ENCODE measurements at places on chromosomes 12 and 14.
A peak's percentile ranks its signal among the peaks of the same experiment; 100 is the strongest.

- no peak for DNase-seq
Measured at GRCh38 chr12:19533567-19533966, 94.3 kb downstream of the AEBP2 start.

- DNase-seq: no peak
Measured at GRCh38 chr12:121953695-121954094, 35.3 kb downstream of the CFAP251 start.

GRCh38 chr14:104116756-104117340 lies 21.5 kb upstream of the KIF26A start:
- DNase-seq: peak; percentile 74

GRCh38 chr12:46304070-46304469 lies 35.2 kb upstream of the SLC38A1 start:
- no peak for DNase-seq

DNA sequence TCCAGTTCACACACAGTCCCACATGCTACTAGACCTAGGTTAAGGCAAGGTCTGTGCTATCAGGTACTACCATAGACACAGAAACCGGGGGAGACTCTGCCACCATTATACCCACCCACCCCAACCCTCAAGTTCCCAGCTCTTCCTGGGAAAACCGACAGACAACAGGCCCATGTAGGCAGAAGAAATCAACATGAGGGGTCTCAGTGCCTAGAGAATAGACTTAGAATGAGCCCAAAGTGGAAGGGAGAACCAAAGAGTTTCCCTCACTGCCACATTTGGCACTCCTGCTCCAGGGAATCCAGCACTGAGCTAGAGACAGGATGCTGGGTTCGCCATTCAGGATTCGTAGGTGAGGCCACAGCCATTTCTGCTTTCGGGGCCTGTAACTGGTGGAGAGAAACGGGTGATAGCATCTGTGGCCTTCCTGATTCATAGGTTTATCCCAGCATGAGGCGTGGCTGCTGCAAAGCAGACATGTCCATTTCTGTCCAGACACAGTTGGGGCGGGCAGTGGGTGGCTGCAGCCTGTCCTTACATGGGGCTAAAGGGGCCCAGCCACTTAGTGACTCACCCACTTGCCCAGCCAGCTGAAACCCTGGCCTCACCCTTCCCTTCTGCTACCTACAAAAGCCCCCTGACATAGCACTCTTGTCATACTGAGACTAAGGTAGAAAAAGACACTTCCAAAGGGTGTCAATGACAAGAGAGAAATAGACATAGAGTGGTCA lies 69.4 kb downstream of the IRF2BPL start:
- no peak for DNase-seq

- DNase-seq: no peak
Measured at GRCh38 chr12:91007531-91008290, 2.9 kb upstream of the EPYC start.

DNA sequence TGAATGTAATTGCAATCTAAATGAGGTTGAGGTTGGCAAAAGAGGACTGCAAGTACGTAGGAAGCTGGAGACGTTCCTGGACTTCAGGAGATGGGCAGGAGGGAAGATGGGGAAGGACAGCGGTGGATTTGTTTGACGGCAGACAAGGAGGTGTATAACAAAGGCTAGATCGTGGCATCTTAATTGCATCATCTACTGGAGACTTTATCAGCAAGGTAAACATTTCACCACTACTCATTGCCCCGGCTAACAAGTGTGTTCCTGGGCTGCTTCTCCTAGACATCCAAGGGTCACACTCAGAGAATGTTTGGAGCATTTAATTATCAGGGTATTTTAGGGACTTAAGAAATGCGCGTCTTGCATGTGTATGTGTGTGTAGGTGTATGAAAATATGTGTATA lies 128.5 kb downstream of the KCNK10 start:
- DNase-seq: no peak

DNA sequence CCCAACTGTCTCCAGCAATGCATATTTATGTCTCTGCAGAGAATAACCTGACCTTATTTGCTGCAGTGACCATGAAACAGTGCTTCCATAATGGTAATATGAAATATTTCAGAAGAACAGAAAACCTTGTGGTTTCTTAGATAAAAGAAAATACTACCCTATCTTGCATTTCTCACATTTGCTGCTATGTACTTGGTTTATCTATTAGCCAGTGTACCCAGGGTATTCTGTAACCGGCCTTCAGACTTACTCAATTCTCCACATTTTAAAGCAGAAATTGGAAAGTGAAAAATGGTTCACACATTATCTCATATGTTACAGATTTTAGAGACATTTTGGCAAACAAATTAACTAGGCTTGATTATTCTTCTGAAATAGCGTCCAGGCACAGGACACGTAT lies 57.9 kb upstream of the CCDC91 start:
- no peak for DNase-seq

- DNase-seq: no peak
Measured at GRCh38 chr14:77970646-77971045, 170.7 kb downstream of the ADCK1 start.

DNA sequence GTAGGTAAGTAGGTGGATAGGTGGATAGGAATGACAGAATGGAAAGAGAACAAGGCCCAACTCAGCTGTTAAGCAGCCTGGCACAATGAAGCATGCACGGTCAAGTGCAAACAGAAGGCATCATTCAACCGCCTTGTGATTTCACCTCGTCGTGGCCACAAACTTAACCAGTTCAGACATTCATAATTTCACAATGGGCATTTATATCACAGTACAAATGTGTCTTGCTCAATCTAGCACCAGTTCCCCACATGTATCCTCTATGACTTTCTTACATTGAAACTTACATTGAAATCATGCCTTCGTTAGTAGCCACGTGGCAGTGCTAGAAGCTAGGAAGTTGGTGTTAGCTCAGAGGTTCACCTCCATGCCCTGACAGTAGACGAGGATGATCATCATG lies 207.5 kb downstream of the ETV6 start:
- DNase-seq: no peak

GRCh38 chr12:46159309-46159901 lies 109.4 kb downstream of the SLC38A1 start:
- DNase-seq: no peak

- no peak for DNase-seq
Measured at GRCh38 chr14:84809158-84809557, 720.8 kb upstream of the FLRT2 start.

DNA sequence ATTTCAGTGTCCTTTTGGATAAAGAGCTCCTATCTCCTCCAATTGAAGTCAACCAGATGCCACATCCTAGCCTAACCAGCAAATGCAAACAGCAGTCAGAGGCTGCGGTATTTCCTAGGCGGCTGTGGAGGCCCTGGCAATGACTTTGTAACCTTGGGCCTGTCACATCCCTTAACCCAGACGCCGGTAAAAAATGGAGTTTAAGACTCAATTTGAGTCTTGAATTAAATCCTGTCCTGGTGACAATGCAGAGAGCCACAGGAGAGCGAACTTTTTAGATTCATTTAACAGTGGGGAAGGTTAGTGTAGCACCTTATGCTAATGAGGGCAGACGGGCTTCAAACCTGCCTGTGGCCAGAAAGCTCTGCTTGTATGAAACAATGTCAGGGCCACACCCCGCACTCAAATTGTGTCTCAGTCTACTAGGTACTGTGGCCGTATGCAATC lies 1.3 kb downstream of the C12orf75 start:
- DNase-seq: no peak

DNA sequence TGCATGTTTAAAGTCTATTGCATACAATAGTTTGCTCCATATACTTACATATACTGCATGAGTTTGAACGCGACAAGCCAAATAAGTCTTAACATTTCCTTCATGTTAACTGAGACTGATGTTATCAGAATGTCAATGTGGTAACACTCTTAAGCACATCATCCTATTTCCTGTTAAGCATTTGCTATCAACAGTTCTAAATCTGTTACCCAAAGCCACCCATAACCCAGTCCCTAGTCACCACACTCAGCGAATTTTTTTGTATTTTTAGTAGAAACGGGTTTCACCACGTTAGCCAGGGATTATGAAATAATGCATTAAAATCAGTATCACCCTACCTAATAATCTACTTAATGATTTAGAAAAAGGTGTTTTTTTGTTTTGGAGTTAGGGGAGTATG lies 39.4 kb downstream of the HNRNPC start:
- no peak for DNase-seq

- no peak for DNase-seq
Measured at GRCh38 chr12:130017591-130018449, 114.0 kb upstream of the TMEM132D start.

GRCh38 chr14:94328196-94328595 lies 5.1 kb upstream of the SERPINA6 start:
- no peak for DNase-seq

DNA sequence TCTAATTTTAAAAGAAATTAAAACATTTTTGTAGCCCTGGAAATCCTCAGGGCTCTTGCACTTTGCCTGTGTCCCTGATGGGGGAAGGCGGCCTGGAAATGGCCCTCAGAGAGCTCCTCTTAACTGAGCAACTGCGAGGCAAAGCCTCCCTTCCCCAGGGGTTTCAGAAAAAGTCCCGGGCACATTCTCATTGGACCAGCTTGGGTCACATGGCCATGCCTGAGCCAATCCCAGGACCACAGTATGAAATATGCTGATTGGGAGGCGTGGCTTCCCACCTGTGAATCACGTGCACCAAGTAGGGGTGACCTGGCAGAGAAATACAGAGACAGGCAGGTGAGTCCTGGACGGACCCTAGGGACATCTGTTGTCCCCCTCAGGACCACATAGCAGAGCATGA lies 90.4 kb upstream of the SFSWAP start:
- DNase-seq: no peak

- no peak for DNase-seq
Measured at GRCh38 chr12:32548691-32549281, 130.3 kb upstream of the DNM1L start.

DNA sequence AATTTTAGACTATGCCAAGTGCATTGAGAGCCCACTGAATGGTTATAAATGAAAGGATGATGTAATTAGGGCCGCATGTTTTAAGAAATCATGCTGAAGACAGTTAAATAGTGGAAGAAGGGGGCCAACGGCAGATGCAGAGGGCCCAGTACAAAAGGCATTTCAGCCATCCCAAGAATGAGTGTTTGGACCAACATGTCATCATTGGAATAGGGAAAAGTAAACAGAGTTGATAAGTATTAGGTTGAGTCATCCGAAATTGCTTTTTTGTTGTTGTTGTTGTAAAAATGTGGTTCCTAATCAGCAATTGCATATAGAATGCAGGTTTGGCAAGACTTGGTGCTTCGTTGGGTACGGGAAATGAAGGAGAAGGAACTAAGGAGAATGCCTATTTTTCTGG lies 29.5 kb downstream of the BMP4 start:
- no peak for DNase-seq
